ENCODE measurements at places on chromosomes 1 and 21.

- no peak for DNase-seq
Measured at GRCh38 chr1:75990686-75991085, 58.5 kb upstream of the ASB17 start.

GRCh38 chr1:53654216-53655210 lies 84.5 kb downstream of the GLIS1 start:
- DNase-seq: no peak

DNA sequence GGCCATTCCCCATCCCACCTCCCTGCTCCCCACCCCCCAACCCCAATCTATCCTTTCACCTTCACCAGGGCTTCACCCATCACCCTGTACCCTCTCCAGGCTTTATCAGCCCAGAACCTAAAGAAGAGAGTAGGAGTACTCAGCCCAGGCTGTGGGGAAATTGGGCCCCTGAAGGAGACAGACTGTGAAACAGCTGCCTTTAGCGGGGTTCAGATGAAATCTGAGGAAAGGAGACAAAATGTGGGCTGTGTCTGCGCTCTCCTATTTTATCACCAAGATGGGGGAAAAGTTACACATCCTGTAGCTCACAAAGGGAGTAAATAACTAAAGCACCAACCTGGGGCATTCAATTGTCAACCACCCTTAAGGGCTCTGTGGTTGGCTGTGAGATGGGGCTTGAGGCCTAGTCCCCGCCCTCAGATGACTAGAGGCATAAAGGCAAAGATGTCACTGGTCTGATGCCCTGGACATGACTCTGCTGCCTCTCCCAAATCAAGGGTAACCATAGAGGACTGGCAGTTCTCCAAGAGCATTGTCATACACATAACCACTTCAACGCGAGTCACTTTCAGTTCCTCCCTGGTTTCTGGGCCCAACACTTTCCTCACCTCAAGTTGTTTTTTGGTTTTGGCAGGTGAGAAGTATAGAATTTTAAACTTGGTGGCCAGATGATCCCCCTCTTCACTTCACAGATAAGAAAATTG lies 30.0 kb downstream of the SLC27A3 start:
- DNase-seq: no peak

DNA sequence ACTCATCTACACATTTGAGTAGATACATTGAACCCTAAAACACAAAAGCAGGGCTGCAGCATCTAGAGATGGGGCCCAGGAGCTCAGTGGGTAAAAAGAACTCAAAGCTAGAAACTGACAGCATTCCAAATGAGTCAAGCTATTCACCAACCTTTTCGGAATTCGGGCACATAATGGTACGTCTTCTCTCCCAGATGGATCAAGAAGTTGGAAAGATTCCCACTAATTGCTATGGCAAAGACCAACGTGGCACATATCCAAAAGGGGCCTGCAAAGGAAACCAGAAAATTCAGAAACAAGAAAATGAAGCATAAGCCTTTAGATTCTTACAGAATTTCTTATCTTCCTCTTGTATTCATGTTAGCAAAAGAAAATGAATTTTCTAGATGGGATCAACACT lies 18.4 kb downstream of the YIPF1 start:
- DNase-seq: no peak

GRCh38 chr1:77349275-77349674 lies 67.5 kb downstream of the AK5 start:
- no peak for DNase-seq

DNA sequence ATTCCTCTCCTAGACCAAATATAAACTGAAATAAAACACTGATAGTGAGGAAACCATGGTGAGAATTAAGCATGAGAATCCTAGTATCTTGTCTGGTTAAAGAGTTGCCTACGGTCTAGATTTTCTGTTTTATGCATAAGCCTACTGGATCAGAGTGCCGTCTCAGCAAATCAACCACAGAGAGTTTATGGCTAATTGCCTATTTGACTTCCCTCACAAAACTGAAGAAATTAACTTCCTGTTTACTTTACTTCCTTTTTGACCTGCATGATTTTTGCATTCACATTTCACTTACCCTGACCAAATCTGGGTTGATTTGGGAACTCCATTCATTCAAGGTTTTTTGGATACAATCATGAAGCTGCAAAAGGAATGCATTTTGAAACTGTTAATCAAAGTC lies 5.0 kb downstream of the GCLM start:
- no peak for DNase-seq

DNA sequence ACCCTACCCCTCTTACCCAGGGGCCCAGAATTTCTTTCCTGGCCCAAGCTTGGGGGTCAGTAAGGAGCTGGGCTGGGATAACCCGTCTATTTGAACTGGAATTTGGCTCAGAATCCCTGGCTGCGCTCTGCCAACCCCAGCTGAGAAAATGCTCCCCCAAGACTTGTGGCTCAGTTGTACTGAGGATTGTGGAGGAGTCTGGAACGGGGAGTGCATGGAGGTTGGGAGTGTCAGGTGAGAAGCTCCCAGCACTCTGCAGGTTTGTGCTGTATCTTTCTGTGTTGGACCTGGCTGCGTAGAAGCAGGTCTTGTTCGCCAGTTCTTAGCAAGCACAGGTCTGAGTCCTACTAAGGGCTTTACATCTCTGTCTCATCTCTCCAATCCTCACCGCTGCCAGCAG lies 1.6 kb downstream of the TCEA3 start:
- DNase-seq: no peak

DNA sequence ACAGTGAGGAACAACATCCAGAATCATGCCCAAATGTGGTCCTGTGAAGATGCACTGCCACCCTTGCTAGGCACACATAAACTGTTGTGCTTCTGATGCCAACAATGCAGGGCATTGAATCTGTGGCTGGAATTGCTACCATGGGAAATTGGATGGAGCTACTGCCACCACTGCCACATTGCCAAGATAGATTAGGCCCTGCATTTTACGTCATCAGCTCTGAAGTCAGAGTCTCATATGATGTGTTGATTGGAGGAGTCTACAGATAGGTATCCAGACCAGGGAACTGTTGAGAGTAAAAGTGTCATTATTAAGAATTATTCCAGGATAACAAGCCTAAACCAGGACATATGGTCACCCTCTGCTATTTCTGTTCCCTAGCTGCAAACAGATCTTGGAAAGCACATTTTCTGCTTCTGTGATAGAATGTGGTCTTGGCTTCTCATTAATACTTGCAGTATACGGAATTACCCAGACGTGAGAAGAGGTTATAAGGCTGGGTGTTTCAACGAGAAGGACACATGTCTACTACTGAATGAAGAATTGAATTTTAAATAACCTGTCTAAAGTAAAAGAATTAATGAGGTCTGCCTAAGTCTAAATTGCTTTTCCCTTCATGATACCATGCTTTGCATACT lies 106.6 kb downstream of the TNNI3K start:
- no peak for DNase-seq

DNA sequence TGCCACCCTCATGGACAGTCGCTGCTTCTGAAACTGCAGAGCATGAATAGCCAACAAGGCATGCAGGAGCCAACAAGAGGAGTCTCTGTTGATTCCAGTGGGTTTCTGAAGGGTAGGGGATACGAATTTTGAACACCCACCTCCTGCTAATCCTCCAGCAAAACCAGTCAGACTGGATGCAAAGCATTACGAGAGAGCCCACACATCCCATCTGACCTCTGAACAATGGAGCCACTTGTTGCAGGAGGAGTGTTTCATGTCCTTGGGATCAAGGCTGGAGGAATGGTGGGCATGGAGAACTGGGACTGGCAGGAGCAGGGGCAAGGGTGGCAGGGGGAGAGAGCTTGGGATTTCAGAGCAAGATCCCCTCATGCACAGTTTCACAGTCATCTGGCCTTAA lies 1.6 kb downstream of the VTCN1 start:
- DNase-seq: no peak
